ENCODE measurements at places on chromosomes 1 and 21.

- no peak for DNase-seq
These were observed 41.7 kb downstream of the DISP3 start for GRCh38 chr1:11520531-11521233.

GRCh38 chr1:94962409-94963265 lies 35.7 kb upstream of the CNN3 start:
- DNase-seq: peak; percentile 62

GRCh38 chr1:9882296-9882944 lies 27.6 kb downstream of the CTNNBIP1 start:
- no peak for DNase-seq

DNA sequence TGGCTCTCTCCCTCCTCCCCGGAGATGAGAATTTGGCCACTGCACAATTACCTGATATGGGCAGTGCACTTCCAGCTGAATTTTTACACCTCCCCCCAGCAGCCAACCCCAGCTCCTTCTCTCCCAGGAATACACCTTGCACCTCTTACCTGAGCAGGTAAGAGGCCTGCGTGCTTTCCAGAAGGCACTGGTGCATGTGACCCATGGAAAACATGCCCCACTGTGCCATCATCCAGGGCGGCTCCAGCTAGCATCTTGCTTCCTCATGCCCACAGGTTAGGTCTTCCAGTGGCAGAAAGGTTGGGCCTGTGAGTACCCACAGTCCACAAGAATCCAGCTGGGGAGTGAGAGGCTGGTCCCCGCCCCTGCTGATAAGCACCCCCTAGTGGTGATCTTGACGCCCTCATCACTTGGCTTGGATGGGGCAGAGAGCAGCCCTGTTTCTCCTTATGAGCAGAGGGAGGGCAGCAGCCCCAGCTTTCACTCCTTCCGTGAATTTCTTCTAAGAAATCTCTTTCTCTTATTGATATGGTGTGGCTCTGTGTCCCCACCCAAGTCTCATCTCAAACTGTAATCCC lies 57.8 kb downstream of the EDARADD start:
- DNase-seq: peak; percentile 40

DNA sequence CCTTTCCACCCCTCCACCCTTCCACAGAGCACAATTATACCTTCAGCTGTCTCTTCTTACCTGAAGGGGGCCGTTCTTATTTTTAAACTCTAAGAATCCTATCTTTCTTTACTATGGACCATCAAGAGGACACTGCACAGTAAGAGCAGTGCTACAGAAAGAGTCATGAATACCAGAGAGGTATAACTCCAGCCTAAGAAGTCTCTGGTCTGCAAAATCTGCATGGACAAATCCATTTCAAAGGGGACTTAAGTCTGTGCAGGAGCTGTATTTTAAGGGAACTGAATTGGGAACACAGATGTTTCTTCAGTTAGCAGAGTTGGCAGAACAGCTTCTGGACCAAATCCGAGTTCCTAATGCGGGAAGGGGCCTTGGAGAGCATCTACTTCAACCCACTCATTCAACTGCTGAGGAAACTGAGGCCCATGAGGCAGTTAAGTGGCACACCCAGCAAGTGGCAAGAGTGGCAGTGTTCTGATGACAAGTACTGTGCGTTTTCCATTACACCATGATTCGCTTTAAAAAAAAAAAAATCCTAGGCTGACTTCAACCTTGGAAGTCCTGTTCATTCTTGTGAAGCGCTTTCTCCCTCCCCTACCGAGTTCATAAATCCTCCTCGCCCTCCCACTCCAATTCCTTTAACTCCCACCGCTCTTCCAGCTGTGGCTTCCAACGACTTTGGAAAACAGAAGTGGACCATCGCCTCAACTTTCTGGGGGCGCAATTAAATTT lies 1.8 kb downstream of the PLPP3 start:
- no peak for DNase-seq

DNA sequence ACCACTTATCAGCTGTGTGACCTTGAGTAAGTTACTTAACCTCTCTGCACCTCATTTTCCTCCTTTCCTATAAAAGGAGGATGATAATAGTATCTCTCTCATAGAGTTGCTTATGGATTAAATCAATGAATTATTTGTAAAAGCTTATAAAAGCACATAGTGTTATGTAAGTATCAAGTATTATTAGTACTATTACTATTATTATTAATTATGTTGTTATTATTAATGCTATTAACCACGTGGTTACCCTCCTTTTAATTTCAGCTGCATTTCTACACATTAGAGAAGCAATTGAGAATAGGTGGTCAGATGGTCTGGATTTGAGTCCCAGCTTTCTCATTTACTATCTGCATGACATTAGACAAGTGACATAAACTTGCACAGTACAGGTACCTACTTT lies 58.1 kb upstream of the WNT4 start:
- no peak for DNase-seq

- no peak for DNase-seq
These were observed 27.3 kb downstream of the LHX9 start for GRCh38 chr1:197944485-197944884.

DNA sequence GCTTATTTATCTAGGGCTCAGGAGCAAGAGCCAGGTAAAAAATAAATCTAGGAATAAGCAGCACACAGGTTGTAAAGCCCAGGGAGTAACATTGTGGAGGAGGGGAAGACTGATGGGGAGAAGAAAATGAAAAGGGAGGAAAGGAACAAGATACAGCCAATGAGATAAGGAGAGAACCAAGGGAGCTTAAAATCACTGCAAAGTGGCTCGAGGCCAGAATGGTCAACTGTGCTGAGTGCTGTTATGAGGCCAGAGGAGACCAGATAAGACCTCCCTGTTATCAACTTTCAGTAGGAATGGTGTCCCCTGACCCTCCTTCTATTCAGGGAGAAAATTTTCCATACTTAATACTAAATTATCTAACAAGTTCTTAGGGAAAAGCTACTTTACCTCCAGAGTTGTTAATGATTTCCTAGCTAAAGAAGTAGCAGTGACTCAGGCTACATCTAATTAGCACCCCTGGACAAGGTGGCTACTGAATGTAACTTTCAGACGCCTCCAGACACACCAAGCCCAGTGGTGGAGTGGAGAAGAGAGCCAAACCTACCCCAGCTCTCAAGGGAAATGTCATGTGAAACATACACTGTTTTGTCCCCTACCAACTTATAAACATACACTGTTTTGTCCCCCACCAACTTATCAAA lies 25.5 kb downstream of the ENAH start:
- no peak for DNase-seq

GRCh38 chr21:41847066-41847804 lies 31.9 kb downstream of the PRDM15 start:
- no peak for DNase-seq

DNA sequence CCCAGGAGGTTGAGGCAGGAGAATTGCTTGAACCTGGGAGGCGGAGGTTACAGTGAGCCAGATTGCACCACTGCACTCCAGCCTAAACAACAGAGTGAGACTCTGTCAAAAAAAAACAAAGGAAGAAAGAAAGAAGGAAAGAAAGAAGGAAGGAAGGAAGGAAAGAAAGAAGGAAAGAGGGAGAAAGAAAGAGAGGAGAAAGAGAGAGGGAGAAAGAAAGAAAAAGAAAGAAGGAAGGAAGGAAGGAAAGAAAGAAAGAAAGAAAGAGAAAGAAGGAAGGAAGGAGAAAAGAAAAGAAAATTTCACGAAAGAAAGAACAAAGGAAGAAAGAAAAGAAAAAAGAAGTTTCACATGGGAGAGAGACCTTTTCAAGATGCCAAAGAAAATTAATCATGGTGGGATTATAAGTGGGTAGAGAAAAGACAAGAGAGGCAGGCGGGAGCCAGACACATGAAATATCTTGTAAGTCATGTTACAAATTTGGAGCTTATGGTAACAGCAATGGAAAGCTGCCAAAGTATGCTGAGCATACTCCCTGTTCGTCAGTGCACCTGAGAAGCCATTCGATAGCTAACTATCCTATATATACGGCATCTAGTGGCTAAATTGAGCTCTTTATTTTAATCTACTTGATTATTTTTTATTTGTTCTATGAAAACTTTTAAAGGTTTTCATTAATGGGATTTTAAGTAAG lies 41.3 kb upstream of the TNFSF4 start:
- no peak for DNase-seq

GRCh38 chr1:111587509-111588174 lies 31.9 kb upstream of the RAP1A start:
- no peak for DNase-seq

- DNase-seq: no peak
These were observed 15.2 kb downstream of the PLA2G2F start for GRCh38 chr1:20154301-20154831.

- no peak for DNase-seq
These were observed 155.0 kb downstream of the PLXNA2 start for GRCh38 chr1:208089149-208089548.

DNA sequence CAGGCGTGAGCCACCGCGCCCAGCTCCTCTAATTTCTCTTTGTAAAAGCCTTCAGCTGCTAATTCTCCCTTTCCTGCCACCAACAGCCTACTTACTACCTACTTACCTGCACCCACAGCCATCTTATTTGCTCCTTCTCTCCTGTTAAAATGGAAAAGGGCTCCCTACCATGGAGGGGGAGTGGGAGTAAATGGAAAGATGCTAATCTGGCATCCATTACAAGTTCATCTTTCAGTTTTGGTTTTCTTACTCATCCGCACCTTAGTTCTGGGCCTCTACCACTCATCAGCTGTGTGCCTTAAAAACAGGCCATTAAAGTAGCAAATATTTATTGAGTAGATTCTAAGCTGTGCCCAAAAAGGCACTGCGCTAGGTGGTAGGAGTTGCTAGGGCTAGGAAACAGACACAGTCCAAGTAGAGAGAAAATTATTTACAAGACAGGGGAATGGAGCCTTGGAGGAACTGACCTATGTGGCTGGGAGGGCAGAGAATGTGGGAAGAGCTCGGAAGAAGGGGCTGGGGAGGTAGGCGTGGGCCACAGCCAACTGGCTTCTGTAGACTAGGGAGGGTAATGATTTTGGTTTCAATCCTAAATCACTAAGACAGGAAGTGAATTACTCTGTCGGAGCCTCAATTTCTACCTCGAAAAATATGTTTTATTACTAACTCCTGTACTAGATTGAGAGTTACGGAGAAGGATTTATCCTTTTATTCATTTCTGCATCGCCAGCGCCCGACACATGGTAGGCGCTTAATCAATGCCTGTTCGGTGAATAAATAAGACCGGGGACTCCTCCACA lies 685 bp upstream of the DDI2 start:
- DNase-seq: no peak

DNA sequence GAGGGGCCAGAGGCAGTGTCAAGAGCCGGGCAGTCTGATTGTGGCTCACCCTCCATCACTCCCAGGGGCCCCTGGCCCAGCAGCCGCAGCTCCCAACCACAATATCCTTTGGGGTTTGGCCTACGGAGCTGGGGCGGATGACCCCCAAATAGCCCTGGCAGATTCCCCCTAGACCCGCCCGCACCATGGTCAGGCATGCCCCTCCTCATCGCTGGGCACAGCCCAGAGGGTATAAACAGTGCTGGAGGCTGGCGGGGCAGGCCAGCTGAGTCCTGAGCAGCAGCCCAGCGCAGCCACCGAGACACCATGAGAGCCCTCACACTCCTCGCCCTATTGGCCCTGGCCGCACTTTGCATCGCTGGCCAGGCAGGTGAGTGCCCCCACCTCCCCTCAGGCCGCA lies at the start of gene BGLAP:
BGLAP (plus strand) TSS at position 259 of the 400 bp plus-strand sequence; CDS start at position 307, 48 bp downstream.
- DNase-seq: no peak

DNA sequence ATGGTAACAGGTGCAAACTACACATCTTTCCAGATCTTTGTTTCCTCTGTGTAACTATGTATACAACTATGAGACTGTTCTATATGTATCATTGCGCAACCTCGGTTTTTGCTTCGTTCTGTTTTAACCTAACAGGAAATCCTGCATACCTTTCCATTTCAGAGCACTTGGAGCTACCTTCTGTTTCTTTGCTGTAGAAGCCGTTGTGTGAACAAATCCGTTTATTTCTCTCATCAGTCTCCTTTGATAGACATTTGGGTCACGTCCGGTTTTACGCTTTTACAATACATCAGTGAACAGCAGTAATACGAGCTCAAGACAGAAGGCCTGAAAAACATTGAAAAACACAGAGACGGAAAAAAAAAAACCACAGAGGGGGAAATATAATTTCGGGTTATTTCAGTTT lies 10.5 kb downstream of the ATP5IF1 start:
- DNase-seq: peak; percentile 70

DNA sequence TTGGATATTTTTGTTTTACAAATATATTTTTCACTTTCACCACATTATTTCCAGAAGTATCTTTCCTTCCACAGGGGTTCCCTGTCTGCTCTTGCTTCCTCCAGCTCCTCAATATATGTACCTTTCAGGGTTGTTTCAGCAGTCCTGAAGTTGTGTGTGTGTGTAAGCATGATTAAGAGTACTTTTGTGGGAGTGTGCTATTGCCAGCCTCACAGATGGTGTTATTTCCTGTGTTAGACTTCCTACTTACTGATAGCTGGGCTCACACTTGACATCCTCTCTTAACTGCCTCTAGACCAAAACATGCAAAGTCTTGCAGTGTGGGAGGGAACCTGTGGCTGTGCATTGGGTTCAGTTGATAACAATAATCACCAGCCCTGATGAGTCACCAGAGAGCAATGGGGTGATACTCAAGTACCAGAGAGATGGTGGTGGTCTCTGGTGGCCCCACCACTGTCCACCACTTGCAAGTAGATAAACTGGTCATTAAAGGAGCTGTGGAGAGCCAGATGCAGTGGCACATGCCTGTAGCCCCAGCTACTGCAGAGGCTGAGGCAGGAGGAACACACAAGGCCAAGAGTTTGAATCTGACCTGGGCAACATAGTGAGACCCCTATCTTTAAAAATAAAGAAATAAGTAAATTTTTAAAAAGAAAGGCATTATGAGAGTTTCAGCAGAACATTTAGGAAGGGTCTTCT lies 126.7 kb downstream of the NR5A2 start:
- peak; percentile 91 for DNase-seq

GRCh38 chr1:224435999-224436398 lies 1.4 kb upstream of the WDR26 start:
- no peak for DNase-seq

GRCh38 chr1:6099297-6099696 lies 53.6 kb downstream of the KCNAB2 start:
- DNase-seq: no peak

DNA sequence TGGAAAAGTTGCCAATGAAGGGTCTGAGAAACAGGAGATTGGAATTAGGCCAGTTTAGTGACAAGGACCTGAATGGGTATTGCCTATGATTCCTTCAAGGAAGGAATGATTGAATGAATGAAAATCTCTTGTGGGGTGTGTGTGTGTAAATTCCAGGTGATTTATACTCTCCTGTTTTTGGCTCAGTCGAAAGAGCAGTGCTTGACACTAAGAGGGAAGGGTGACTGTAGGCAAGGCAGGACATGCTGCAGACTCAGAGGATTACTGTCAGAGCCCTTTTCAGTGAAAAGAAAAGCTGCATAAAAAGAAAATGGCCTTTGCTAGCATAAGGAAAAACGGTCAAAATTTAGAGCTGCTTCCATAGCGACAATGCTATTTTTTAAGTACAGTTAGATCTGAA lies 30.1 kb downstream of the C1orf21 start:
- no peak for DNase-seq

DNA sequence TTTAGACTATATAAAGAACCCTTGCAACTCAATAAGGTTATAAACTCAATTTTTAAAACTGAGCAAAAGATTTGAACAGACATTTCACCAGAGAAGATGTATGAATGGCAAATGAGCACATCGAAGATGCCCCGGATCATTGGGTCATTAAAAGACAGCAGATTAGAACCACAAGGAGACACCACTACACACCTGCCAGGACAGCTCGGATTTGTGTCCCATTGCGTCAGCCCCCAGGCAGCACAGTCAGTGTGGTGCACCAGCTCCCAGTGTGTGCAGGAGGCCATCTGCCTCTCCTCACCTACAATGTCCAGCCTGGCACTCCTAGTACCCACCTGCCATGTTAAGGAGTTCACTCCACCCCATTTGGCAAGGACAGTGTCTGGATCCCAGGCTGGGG lies 61.1 kb upstream of the LRP8 start:
- no peak for DNase-seq

Data from AML-193 (cell line).